ENCODE measurements at places on chromosomes 12 and 14. TPM values are rescaled to one million over a fixed set of nuclear protein-coding genes. Genes with fewer than 3 reads are reported as not detected.

ADAM21 gene
- total RNA-seq: 0.07 TPM

APEX1 gene
- total RNA-seq: 265 TPM

CCDC177 gene
- not detected for total RNA-seq

XRCC3 gene
- total RNA-seq: 32.8 TPM

COL2A1 gene
- not detected for total RNA-seq

PIANP gene
- 0.81 TPM for total RNA-seq

Data from A549 treated with RU486 at 1 μM for 4 hours (cell line).